Ascending aorta (tissue), 2 donors: ENCODE measurements at places on chromosomes 5 and 9. TPM values are rescaled to one million over a fixed set of nuclear protein-coding genes. Genes with fewer than 3 reads are reported as not detected.

CMYA5 gene
- 1.2 TPM for total RNA-seq

SOWAHA gene
- not detected for total RNA-seq

LRRTM2 gene
- total RNA-seq = not detected

BTNL8 gene
- not detected for total RNA-seq

LPAR1 gene
- 35.4 TPM for total RNA-seq

C9orf152 gene
- not detected for total RNA-seq

MYMK gene
- total RNA-seq = not detected

TMEM174 gene
- total RNA-seq = not detected
